Metanephros (tissue), 2 donors: ENCODE measurements at places on chromosomes 3 and 15. TPM values are rescaled to one million over a fixed set of nuclear protein-coding genes. Genes with fewer than 3 reads are reported as not detected.

VILL gene
- 17.9 TPM for total RNA-seq

TAGLN3 gene
- 0.76 TPM for total RNA-seq

MEX3B gene
- 16.7 TPM for total RNA-seq

IL5RA gene
- 0.88 TPM for total RNA-seq

FES gene
- 52.4 TPM for total RNA-seq

CYP19A1 gene
- not detected for total RNA-seq

FBXO40 gene
- 1.5 TPM for total RNA-seq

CELF6 gene
- 2.4 TPM for total RNA-seq

RAB27A gene
- 14.8 TPM for total RNA-seq

CAMKV gene
- total RNA-seq: 0.18 TPM

CNTN6 gene
- total RNA-seq: 4.6 TPM

ARID3B gene
- 9.3 TPM for total RNA-seq

RAB7A gene
- 68.8 TPM for total RNA-seq

SLC24A5 gene
- total RNA-seq: 0.18 TPM

CIDEC gene
- 0.18 TPM for total RNA-seq

RARB gene
- total RNA-seq: 76.9 TPM

ACAN gene
- 4.0 TPM for total RNA-seq

BLM gene
- total RNA-seq: 6.5 TPM

DET1 gene
- total RNA-seq: 16.3 TPM

IGF2BP2 gene
- 64.8 TPM for total RNA-seq

C3orf20 gene
- total RNA-seq: 0.18 TPM

KY gene
- total RNA-seq: 27.6 TPM

ADGRG7 gene
- not detected for total RNA-seq

DNAJA4 gene
- 32.1 TPM for total RNA-seq

GP9 gene
- total RNA-seq: 3.8 TPM

CCR9 gene
- total RNA-seq: 0.18 TPM

NANOGP8 gene
- total RNA-seq: 1.7 TPM

CATSPER2 gene
- 1.9 TPM for total RNA-seq

GOLGA8T gene
- 1.8 TPM for total RNA-seq

CLRN1 gene
- total RNA-seq: not detected

DUOXA2 gene
- total RNA-seq: not detected

DAPK2 gene
- 18.9 TPM for total RNA-seq

CA12 gene
- total RNA-seq: 178 TPM
